Fibroblast of skin of right biceps (primary cell): ENCODE measurements at places on chromosomes 12 and 14.

GRCh38 chr14:55976655-55977054 lies 141.6 kb upstream of the PELI2 start:
- no peak for DNase-seq

GRCh38 chr14:100085462-100085861 lies 20.2 kb downstream of the EVL start:
- no peak for DNase-seq

- peak; percentile 40 for DNase-seq
Observed at GRCh38 chr14:49966971-49967630, 74.2 kb downstream of the ARF6 start.

GRCh38 chr12:22016982-22017381 lies 29.0 kb upstream of the CMAS start:
- DNase-seq = no peak
